Upper lobe of right lung (tissue), 1 donor: ENCODE measurements at places on chromosomes 7 and 10. TPM values are rescaled to one million over a fixed set of nuclear protein-coding genes. Genes with fewer than 3 reads are reported as not detected.

The TMEM26 gene
- 0.46 TPM for total RNA-seq

The PIK3AP1 gene
- 65.2 TPM for total RNA-seq

The CRYGN gene
- not detected for total RNA-seq

DNA sequence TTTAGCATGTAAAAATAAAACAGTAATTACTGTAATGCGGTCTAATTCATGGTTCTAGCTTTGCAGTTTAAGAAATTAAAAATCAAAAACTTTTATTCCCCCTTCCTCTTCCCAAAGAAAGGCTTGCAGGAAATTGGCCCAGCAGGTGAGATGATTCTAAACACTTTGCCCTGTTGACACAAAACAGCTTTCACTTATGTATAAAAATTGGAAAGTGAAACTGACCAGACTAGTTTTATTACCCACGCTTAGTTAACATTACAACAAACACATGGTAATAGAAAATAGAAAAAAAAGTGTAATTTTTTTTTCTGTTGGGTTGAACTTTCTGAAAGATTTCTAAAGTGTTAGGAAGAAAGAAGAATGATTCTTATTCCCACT lies 1.2 kb upstream of the CCDC6 start:
- no peak for DNase-seq

The PCLO gene
- total RNA-seq: 5.3 TPM

- peak; percentile 47 for DNase-seq
Measured at GRCh38 chr10:49610114-49610457, at the start of gene SLC18A3. Gene SLC18A3 (plus strand): TSS chr10:49610310. CDS start chr10:49610741, 431 bp downstream.

DNA sequence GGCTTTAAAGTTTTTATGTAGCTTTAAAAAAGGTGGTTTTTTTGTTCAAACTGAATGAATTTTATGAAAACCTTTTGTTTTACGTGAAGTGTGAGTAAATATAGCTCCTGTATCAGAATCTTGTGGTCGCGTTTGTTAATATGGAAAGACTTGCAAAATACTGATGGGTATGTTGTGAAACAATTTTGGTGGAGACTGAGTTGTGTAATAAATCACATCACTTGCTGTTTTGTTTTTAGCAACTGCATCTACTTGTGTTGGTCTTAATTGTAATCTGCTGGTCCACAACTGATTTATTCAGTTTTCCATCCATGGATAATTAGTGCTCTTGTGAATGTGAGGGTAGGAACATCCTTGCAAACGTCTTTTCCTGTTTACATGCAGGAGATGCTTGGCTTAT lies 10.5 kb downstream of the PLXDC2 start:
- no peak for DNase-seq
